ENCODE measurements at places on chromosomes 12 and 14.

DNA sequence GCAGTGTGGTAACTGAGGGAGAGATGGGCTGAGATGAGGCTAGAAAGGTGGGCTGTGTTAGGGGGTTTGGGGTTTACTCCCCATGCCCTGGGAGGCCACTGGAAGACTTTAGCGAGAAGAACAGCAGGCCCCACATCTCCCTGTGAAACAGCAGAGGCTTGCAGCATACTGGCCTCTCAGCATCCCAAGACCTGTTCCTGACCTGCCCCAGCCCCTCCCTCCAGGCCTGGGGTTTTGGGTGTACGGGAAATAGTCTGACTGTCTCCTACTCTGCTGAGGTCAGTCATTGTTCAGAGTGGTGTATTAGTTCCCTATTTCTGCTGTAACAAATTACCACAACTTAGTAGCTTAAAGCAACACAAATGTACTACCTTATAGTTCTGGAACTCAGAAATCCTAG is 103.5 kb upstream of the HIF1A start:
- no peak for DNase-seq

GRCh38 chr14:24952851-24953666 is 96.9 kb downstream of the STXBP6 start:
- no peak for DNase-seq

DNA sequence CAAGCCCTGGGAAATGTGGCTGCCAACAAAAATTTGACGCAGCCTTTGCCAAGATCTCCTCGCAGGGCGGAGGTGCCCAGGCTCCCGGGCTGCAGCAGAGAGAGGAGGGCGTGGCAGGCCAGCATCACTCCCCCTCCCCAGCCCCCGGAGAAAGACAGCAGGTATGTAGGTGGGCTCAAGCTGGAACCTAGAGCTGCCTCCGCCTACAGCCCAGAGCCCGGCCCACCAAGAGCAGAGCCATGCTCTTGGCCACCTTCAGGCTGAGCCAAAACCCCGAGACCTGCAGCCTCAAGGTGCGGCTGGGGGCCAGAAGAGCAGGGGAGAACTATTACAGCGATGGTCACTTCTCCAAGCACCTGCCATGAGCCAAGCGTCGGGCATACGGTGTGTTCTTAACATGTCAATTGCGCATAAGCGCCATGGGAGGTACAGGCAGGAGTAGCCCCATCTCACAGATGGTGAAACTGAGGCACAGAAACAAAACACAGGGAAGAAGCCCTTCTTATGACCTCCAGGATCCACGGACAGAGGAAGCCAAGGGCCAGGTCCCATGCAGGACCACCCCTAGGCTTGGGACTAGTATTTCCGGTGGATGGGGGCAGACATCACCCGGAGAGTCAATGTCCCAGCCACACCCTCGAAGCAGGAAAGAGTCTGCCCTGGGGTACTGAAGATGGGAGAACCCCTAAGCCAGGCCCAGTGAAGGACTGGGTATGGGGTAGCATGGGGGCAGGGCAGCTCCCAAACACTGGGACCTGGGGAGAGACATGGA is 109.0 kb downstream of the NCOR2 start:
- no peak for DNase-seq

DNA sequence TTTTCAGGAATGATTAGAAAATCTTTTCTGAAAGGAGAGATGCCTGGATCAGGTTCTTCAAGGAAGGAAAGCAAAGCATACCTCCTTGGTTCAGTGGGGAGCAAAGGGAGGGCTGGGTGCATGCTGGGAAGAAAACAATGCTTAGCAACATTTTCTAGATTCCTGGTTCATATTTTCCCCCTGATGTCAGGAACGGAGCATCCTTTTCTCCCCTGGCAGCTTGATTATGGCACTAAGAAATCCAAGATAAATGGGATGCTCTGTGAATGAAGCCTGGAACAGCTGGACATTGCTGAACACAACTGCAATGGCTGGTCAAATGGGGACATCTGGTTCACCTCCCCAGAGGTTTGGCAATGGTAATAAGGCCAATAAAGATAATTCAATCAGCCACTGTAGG is 50.9 kb downstream of the KCNA5 start:
- DNase-seq, result no peak

DNA sequence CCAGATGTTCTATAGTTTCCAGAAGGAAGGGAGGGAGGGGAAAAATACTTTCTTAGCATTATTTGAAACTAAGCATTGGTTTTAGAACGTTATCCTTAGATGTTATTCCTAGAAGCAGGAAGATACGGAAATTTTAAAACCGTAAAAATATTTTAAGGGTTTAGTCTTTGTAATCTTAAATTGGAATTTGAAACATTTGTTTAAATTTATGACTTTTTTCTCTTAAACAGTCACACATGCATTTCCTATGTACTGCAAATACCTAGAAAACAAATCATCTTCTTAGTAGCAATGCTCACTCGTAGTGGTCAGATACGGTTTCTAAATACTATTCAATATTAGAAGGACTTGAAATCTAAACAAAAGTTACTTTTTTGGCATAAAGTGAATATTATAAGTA is 282.0 kb downstream of the ERC1 start:
- DNase-seq, result no peak

All from activated CD4-positive, alpha-beta T cell treated with anti-CD3 and anti-CD28 coated beads for 1 hour (primary cell).